ENCODE measurements at places on chromosomes 5 and 9.

- DNase-seq, result no peak
Observed at GRCh38 chr5:170886210-170886894, 24.5 kb downstream of the RANBP17 start.

DNA sequence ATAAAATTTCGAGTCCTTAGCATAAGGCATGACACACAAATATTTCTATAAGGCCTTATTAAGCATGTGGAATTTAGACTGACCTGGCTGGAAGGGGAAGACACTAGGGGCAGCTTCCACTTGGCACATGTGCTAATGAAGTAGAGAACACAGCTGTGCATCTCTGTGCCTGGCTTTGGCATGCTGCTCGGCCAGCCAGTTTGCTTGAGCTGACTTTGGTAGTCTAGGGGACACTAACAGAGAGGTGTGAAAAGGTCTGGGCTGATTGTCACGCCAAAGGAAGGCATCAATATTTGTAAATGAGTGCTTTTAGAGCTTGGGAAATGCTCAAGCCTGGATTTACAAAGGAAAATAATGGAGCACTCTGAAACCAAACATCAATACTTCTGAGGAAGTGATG lies 723.7 kb downstream of the PRELID2 start:
- no peak for DNase-seq

DNA sequence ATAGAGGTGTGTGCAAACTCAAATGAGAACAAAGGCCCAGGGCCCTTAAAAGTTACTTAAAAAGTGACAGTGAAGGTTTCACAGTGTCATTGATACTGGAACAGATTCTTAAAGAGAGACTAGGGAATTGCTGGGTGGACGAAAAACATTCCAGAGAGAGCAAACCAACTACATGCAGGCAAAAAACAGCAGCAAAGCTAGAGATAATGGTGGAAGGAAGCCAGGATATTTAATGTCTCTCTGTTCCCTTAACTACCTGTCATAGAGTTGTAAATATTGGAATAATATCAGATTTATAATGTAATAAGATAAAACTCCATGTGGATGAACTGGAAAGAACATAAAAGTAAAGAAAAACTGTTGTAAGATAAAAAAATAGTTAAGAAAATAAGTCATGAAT lies 508.6 kb downstream of the TAF11L14 start:
- no peak for DNase-seq

GRCh38 chr9:110059461-110059860 lies 148.5 kb downstream of the C9orf152 start:
- no peak for DNase-seq

DNA sequence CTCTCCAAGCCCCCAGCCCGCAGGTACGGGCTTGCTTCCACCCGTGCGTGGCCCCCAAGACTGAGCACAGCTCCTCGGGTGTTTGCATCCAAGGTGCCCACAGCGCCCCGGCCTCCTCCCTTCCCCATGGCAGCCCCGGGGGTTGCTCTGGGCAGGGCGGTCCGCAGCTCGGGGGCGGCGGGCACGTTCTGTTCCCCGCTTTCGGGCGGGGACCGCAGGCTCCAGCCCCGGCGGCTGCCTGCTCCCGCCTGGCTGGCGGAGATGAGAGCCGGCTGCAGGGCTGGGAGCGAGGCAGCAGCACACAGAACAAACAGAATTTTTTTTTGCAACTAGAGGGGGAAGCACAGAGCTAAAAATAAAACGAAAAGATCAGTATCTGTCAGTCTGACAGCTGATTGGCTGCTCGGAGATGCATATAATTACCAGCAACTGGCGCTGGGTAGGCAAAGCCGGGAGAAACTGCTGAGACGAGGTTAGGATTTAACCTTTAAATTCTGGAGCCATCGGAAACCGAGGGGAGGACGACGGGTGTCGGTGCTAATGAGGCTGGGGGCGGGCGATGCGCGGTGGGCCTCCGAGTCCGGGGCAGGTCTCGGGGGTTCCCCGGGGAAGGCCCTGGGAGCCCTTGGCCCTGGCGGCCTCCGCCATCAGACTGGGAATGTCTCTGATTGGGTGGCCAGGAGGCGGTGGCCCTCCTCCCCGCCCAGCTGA lies 142.7 kb upstream of the IER5L start:
- DNase-seq, result no peak

DNA sequence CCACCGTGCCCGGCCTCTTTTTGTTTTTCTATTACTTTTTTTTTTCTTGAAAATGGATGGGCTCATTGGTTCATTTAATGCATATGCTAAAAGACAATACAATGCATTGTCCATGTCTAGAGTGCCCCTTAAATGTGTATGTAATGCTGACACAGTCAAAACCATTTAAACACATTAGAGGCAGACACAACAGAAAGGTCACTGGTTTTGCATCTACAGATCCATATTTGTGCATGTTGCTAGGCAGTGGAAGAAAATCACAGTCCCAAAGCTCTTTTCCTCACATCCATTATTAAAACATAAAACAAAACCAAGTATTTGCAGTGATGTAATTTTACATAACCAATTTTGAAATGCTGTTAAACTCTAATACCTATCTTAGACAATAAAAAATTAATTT lies 389.0 kb downstream of the TAF11L14 start:
- DNase-seq, result no peak

DNA sequence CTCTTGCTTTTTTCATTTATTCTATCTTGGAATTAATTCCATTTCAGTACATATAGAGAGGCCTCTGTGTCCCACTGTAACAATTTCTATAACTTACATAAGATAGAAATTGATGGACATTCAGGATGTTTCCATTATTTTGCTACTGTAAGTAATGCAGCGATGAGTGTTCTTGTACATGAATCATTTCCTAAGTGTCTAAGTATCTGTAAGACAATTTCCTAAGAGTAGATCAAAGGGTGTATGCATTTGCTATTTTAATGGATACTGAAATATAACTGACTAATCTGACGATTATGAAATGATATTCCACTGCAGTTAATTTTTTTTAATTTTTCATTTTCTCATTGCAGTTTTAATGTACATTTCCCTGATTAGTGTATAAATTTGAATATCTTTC lies 23.0 kb upstream of the RBM22 start:
- no peak for DNase-seq

GRCh38 chr5:55544341-55544740 lies 9.6 kb upstream of the PLPP1 start:
- DNase-seq, result no peak

GRCh38 chr9:29830821-29831220 lies 2257.5 kb upstream of the C9orf72 start:
- DNase-seq, result no peak

- DNase-seq, result no peak
Observed at GRCh38 chr5:78591138-78591612, 57.4 kb downstream of the LHFPL2 start.

DNA sequence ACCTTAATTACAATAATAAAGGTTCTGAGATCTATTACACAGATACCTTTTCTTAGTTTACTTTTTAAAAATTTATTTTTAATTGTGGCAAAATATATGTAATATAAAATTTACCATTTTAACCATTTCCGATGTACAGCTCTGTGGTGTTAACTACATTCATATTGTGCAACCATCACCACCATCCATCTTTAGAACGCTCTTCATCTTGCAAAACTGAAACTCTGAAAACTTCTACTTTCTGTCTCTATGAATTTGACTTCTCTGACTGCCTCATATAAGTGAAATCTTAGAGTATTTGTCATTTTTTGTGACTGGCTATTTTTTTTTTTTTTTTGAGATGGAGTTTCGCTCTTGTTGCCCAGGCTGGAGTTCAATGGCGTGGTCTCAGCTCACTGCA lies 26.8 kb downstream of the WWC1 start:
- DNase-seq, result no peak

DNA sequence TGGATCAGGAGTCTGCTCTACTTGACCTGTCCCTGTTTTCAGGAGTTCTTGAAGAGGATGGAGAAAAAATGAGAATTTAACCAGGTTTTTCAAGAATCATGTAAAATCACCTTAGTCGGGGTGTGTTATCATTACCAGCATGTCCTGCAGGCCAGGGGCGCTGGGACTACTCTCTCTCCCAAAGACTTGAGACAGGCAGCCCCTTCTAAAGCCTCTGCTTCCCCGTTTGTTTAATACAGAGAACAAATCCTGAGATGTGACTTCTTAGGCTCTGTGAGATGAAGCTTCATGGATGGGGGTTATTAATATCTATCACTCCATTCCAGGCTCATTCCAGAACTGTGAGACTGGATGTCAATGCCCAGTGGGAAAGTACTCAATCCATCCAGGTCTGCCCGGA lies 3.0 kb downstream of the PAX5 start:
- DNase-seq, result no peak

GRCh38 chr9:77417566-77417965 lies 230.6 kb downstream of the GNA14 start:
- no peak for DNase-seq

DNA sequence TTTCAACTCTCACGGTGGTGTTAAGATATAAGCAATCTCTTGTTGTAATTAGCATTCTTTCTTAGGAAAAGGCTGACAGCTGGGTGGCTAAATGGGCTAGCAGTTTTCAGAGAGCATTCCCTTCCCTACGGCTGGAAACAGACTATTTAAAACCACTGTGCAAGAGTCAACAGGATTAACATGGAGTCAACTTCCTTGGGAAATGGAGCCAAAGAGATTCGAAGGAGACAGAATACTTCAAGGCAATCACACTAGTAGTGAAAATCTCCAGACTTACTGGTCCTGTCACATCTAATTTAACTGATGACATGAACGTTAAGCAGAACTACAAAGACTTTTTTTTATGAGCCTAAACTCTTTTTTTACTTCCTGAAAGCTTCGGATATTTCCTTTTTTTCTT lies 453.3 kb upstream of the ITGA1 start:
- no peak for DNase-seq

GRCh38 chr5:98433022-98433421 lies 340.4 kb upstream of the RGMB start:
- DNase-seq, result no peak

DNA sequence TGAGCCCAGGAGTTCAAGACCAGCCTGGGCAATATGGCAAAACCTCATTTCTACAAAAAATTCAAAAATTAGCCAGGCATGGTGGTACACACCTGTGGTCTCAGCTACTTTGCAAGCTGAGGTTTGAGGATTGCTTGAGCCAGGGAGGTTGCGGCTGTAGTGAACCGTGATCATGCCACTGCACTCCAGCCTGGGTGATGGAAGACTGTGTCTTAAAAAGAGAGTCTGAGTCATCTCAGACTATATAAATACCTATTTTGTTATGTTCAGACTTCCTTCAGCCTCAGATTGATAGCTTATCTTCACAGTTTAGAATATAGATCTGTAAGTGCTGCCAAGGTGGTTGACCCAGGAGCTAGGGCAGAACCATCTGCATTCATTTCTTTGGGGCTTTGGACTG lies 1.6 kb upstream of the PAIP2 start:
- DNase-seq, result no peak

- no peak for DNase-seq
Observed at GRCh38 chr9:1707291-1707690, 307.9 kb upstream of the SMARCA2 start.

GRCh38 chr5:9715891-9716335 lies 85.8 kb upstream of the TAS2R1 start:
- no peak for DNase-seq

DNA sequence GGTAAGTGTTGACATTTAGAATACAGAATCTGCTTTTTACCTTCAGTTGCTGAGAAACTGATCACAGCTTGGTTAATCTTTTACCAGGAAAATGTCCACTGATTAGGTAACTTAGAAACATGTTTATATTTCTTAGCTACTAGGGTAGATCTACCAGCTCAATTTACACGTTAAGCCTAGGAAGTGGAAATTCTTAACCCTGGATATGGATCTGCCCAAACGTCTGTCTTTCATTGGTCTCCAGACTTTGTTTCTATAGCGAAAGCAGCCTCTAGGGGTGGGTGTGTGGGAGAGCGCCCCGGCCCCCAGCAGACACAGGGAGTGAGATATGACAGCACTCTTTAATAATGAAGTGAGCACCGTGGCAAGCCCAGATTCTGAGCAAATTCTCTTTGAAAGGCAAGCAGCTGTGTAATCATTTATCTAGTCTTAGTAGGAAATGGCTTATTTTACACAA lies 141.6 kb upstream of the ZNF608 start:
- no peak for DNase-seq

DNA sequence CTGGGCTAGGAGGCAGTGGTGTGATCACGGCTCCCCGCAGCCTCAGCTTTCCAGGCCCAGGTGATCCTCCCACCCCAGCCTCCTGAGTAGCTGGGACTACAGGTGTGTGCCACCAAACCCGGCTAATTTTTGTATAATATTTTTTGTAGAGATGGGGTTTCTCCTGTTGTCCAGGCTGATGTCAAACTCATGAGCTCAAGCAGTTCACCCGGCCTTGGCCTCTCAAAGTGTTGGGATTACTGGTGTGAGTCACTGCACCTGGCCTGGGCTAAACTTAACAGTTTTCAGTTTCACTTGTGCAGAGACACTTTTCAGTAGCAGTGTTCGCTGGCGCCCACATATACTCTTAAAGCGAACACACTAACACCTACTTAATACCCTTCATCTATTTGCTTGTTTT lies 205.6 kb upstream of the ZNF608 start:
- no peak for DNase-seq

- no peak for DNase-seq
Observed at GRCh38 chr9:26437056-26437711, 455.4 kb downstream of the CAAP1 start.

DNA sequence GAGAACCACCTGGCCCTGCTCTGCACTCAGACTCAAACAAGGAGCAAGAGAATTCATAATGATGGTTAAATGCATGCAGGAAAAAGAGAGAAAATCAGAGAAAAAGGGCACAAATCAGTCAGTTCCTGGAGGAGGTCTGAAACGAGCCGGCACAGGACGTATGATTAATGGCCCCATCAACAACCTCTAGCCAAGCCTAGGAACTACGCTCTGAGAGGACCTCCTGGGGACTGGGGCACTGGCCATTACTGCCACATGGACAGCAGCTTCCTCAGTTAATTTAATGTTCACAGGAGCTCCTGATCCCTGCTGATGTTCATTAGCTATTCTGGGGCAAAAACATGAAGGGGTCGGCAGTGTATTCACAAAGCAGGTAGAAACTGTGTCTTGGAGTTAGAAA lies 238.1 kb downstream of the MED10 start:
- no peak for DNase-seq

GRCh38 chr9:69143291-69143690 lies 30.8 kb upstream of the TJP2 start:
- no peak for DNase-seq

DNA sequence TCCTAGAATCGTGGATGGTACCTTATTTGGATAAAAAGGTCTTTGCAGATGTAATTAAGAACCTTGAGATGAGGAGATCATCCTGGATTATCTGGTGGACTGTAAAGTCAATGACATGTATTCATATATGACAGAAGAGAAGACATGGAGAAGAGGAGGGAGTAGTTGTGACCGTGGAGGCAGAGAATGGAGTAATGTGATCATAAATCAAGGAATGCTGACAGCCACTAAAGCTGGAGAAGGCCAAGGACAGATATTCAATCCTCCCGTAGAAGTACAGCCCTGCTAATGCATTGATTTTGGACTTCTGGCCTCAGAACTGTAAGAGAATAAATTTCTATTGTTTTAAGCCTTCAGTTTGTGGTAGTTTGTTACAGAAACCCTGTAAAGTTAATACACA lies 18.7 kb upstream of the TMEM161B start:
- no peak for DNase-seq

DNA sequence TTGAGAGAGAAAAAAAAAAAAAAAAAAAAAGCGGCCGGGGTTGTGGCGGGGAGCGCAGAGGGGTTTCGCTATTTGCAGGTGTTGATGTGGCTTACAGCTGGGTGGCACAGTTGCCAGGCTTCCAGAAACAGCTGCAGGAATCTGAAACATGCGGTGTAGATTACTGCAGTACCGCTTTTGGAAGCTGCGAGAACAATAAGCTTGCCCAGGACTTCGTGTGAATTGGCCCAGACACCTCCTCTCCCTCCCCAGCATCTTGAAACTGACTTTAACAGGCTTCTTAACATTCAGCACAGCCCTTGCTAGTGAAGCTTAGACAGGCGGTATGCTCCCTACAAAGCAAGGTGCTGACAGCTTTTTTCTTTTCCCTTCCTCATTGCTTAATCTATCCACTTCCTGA lies 104.0 kb downstream of the ATP10B start:
- DNase-seq, result no peak

All from stimulated activated CD8-positive, alpha-beta memory T cell treated with anti-CD3 and anti-CD28 coated beads, Interleukin-4, amount 100 ng/mL, for 4 hours (primary cell).